ENCODE measurements at places on chromosomes 4 and X.

DNA sequence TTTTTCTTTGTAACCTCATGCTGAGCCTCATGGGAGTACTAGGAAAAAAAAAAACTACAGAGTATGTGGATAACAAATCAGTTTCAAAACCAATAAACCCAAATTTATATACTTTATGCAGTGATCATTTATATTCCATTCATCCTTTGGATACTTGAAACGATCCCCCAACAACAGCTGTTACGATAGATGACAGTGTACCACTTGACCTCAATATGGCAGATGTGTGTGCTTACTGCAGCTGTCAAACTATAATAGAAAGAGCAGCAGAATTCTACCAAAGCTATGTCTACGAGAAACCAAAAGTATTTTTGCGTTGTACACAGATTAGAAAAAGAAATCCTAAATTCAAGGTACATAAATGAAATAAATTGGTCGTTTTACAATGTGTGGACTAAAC lies 337.8 kb downstream of the PDGFC start:
- no peak for DNase-seq

- DNase-seq: peak; percentile 7
Observed at GRCh38 chr4:126264839-126265238, 950.1 kb downstream of the FAT4 start.

DNA sequence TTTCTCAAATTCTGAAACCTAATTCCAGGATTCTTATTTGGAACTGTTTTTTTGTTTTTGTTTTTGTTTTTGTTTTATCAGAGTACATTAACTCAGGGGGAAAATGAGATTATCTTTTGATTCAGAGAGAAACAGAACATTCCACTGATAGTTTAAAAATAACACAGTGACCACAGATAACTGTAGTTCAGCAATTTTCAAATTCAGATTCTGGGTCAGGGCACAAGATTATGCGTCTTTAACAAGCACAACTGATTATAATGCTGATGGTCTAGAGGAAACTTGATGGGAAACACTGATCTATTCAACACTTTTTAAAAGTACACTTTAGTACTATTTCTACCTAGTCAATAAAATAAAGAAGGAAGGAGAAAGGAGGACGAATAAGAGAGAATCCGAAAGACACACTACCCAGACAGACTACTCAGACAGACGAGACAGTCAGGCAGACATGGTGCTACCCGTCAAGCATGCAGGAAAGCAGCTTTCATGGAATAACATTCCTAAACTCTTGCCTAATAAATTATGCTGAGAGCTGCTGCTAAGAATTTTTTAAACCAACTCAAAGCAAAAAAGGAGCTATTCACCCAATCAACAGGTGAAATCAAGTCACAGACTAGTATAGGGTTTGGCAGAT lies 59.0 kb downstream of the APBB2 start:
- no peak for DNase-seq

DNA sequence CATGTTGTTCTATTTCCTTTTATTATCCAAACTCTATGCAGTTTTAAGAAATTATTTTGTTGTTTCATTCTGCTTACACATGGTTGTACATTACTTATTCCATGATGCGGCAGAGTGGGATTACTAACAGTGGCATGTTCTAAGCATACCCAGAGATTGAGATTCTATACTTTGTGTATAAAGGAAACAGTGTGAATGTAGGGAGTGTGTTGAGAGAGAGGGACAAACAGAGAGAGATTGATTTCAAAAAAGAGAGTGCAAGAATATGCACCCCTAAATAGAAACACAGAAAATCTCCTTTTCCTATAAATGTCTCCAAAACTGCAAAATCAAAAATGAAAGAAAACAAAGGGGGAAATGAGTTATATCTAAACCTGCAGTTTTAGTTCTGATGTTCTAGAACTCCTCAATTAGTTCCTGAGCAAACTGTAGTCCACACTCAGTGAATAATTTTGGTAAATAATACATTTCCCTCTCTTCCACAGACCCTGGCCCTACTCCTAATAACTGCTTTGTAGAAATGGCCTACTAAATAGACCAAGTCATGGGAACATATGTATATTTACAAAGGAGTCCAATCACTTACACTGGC lies 31.0 kb downstream of the SLC9B1 start:
- DNase-seq: no peak

DNA sequence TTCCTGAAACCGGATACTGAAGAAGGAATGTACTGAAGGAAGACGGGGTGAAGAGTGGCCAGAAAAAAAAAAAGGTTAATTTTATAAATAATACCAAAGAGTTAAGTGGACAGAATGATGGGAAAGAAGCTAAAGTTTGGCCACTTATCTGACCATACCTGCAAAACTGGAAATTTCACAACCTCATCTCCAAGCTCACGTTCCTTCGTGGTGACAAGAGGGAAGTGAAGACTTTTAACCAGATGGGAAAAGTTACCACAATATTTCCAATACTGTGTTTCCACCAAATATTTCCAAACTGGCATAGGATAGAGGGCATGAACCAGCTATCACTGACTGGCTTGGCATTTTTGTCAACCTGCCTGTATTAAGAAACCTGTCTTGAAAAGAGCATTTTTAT lies 56.4 kb downstream of the MAML3 start:
- no peak for DNase-seq

DNA sequence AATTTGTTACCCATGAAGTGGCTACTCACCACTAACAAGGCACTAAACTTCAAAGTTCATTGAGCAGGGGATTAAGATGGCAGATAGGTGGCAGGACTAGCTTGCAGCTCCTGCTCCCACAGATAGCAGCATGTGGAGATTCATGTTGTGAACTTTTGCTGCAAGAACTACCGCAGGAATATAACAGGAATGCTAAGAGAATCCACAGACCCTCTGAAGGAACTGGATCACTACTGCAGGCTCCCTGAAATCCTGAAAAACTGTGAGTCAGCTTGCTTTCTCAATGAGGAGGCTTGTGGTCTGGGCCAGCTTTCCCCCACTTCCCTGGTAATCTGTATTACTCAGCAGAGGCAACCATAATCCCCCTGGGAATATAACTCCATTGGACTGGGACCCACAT lies 118.5 kb upstream of the VCX2 start:
- DNase-seq: no peak

DNA sequence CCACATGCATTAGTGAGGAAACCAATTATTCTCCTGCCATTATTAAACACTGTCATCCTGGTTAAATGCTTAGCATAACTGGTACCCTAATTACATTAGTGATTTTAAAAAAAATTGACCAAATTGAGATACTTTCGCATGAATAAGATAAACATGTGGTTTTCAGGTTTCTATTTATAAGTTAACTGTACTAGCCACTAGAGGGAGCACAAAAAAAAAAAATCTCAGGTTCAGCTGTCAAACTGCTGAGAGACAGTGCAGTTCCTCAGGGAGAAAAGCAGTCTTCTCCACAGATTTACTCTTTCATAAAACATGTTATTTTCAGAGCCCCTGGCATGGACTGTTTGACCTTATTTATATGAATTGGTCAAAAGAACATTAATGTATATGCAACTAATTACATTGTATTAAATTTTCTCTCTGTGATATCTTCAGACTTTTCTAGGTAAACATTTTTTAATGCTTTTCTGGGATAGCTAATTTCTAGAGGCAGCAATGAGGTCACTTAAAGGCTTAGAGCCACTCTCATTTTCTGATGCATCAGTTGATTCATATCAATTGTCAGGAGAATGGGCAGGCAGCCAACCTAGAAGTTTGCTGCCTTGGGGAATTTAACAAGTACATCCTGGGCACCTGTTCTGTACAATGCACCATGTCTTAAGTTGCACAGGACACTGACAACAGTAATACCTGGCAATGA lies 167.5 kb downstream of the CDS1 start:
- DNase-seq: peak; percentile 30

- DNase-seq: no peak
Observed at GRCh38 chr4:68183417-68183816, 53.7 kb upstream of the TMPRSS11F start.

DNA sequence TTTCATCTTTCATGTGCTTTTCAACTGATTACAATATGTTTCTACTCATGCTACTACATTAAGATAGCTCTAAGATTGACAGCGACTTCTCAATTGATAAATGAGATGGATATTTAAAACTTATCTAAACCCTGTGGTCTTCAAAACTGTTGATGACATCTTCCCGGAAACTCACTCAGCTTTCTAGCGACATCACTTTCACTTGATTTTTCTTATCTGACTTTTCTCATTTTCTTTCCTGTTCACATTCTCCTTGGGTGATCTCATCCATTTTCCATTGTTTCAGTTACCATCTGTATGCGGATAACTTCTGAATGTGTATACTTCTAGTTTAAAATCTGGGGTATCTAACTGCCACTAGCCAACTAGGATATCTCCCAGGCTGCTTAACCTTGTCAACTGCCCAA lies 3.1 kb downstream of the POLR2B start:
- DNase-seq: peak; percentile 59

DNA sequence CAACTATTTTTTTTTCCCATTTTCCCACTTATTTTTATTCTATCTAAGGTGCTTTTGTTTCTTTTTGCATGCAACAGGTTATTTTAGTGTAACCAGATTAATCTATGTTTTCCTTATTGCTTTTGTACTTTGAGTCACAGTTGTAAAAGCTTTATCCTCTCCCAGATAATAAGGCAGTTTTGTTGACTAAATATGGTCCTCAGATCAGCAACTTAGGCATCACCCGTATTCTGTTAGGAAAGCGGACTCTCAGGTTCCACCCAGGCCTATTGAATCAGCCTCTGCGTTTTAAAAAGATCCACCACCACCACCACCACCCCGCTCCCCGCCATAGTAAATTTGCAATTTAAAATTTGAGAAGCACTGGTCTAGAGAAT lies 58.6 kb upstream of the USP9X start:
- DNase-seq: no peak

GRCh38 chrX:51476930-51477329 lies 19.5 kb downstream of the NUDT11 start:
- DNase-seq: no peak

- DNase-seq: no peak
Observed at GRCh38 chr4:176054942-176055341, 10.7 kb upstream of the WDR17 start.

GRCh38 chrX:8738588-8739189 lies 6.8 kb upstream of the ANOS1 start:
- no peak for DNase-seq

GRCh38 chr4:151820004-151820403 lies 59.2 kb upstream of the GATB start:
- no peak for DNase-seq

- DNase-seq: no peak
Observed at GRCh38 chr4:22130741-22131140, 182.2 kb upstream of the KCNIP4 start.

GRCh38 chr4:87031920-87032319 lies 97.1 kb downstream of the AFF1 start:
- no peak for DNase-seq

DNA sequence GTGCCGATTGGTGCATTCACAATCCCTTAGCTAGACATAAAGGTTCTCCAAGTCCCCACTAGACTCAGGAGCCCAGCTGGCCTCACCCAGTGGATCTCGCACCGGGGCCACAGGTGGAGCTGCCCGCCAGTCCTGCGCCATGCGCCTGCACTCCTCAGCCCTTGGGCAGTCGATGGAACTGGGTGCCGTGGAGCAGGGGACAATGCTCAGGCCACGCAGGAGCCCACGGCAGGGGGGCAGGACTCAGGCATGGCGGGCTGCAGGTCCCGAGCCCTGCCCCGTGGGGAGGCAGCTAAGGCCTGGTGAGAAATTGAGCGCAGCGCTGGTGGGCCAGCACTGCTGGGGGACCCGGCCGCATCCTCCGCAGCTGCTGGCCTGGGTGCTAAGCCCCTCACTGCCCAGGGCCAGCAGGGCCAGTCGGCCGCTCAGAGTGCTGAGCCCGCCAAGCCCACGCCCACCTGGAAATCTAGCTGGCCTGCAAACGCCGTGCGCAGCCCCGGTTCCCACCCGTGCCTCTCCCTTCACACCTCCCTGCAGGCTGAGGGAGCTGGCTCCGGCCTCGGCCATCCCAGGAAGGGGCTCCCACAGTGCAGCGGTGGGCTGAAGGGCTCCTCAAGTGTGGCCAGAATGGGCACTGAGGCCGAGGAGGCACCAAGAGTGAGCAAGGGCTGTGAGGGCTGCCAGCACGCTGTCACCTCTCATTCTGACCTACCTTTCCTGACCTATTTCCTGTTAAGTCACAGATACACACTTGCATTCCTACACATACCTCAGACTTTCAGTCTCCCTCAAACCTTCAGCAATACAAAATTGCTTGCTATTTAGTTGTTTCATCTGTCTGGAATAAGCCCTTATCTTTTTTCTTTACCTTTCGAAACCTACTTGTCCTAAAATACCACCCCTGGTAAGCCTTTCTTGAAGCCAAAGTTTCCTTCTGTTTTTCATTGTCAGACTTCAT lies 20.7 kb downstream of the UBE2K start:
- no peak for DNase-seq

DNA sequence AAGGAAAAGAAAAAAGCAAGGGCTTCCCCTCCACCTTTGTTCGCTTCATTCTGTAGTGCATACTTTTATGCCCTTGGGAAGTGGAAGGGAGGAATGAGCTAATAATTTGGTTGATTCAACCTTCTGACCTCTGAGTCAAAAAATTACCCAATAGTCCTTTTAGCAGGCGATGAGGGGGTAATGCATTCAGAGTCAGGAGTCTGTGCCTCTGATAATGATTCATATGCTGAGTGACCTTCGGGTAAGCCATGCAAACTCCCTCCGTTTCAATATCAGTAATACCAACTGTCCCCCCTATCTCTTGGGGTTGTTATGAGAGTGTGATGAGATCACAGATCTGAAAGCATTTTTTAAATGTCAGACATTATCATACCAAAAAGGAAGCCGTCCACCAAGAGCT lies 41.6 kb upstream of the ACSL4 start:
- no peak for DNase-seq

All from kidney capillary endothelial cell (primary cell).